ENCODE measurements at places on chromosomes 6 and 20. TPM values are rescaled to one million over a fixed set of nuclear protein-coding genes. Genes with fewer than 3 reads are reported as not detected.

- H3K27me3 ChIP-seq = no peaks in the 10 kb centered on the region
- no peak overlapping the region for H3K4me3 ChIP-seq
- H3K27ac ChIP-seq = no peak overlapping the region
- H3K4me1 ChIP-seq = no peaks in the 10 kb centered on the region
- DNase-seq = no peak
Measured at GRCh38 chr6:56232436-56232835, 14.9 kb downstream of the COL21A1 start.

GRCh38 chr6:41047306-41047705 is 5.0 kb downstream of the TSPO2 start:
- H3K36me3 ChIP-seq = no peaks in the 10 kb centered on the region
- H3K4me1 ChIP-seq = no peaks in the 10 kb centered on the region
- DNase-seq = no peak
- H3K4me3 ChIP-seq = no peak overlapping the region
- H3K27ac ChIP-seq = no peak overlapping the region

DNA sequence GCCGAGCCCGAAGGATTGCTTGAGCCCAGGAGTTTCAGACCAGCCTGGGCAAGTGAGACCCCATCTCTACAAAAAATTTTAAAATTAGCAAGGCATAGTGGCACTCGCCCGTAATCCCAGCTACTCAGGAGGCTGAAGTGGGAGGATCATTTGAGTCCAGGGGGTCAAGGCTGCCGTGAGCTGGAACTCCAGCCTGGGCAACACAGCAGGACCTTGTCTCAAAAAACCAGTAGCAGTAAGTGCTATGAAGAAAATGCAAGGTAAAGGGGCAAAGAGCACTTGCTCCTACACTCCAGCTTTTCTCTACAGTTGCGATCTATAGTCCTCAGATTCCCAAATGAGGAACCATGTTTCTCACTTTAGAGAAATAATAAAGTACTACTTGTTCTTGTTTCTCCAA is 1.8 kb upstream of the DDX39B start:
- no peaks in the 10 kb centered on the region for H3K36me3 ChIP-seq
- DNase-seq = no peak
- H3K27me3 ChIP-seq = no peaks in the 10 kb centered on the region
- no peak overlapping the region for H3K27ac ChIP-seq

Gene UBR2
- 46.2 TPM for total RNA-seq

Gene OVOL2
- not detected for total RNA-seq

- peaks cover 6% of the 10 kb centered on the region for H3K4me1 ChIP-seq
- H3K27ac ChIP-seq = no peak overlapping the region
- no peak for DNase-seq
- no peaks in the 10 kb centered on the region for H3K36me3 ChIP-seq
- no peaks in the 10 kb centered on the region for H3K27me3 ChIP-seq
Measured at GRCh38 chr6:16244446-16244845, 6.1 kb downstream of the GMPR start.

Gene UBE2V1
- total RNA-seq = 79.9 TPM

Gene DEF6
- total RNA-seq = 4.8 TPM

Gene NPEPL1
- 26.8 TPM for total RNA-seq

Gene TRAPPC3L
- total RNA-seq = not detected

Gene JPH2
- 16.2 TPM for total RNA-seq

GRCh38 chr6:151376440-151376839 is 14.9 kb downstream of the ZBTB2 start:
- no peaks in the 10 kb centered on the region for H3K27me3 ChIP-seq
- no peaks in the 10 kb centered on the region for H3K36me3 ChIP-seq
- no peak overlapping the region for H3K4me3 ChIP-seq
- no peaks in the 10 kb centered on the region for H3K4me1 ChIP-seq

DNA sequence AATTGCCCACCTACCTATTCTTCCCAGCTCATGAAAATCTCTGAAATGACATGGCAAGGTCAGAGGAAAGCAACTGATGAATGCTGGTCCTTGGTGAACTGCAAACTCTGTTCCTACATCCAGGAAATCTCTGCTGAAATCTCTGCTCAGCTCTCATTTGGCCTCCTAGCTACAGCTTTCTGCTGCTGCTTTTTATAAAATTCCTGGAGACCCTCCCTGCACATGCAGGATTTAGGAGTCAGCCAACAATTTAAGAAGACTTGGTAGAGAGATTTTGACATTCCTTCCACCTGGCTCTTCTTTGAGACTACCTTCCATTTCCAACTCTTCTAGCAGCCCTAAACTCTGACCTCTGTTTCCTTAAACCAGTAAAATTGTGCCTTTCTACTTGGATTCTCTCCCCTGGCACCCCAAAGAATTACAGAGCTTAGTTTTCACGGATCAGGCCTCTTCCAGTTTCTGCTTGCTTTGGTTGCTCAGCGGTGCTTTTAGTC is 55.5 kb downstream of the PDE7B start:
- no peaks in the 10 kb centered on the region for H3K4me1 ChIP-seq
- no peaks in the 10 kb centered on the region for H3K36me3 ChIP-seq
- no peak overlapping the region for H3K4me3 ChIP-seq
- no peak overlapping the region for H3K27ac ChIP-seq
- H3K27me3 ChIP-seq = no peaks in the 10 kb centered on the region

- no peak overlapping the region for H3K27ac ChIP-seq
- H3K36me3 ChIP-seq = no peaks in the 10 kb centered on the region
- H3K27me3 ChIP-seq = no peaks in the 10 kb centered on the region
- H3K4me3 ChIP-seq = no peak overlapping the region
- no peak for DNase-seq
- H3K4me1 ChIP-seq = no peaks in the 10 kb centered on the region
Measured at GRCh38 chr6:25462235-25462897, 183.2 kb downstream of the CARMIL1 start.

Gene SLC35D3
- not detected for total RNA-seq
